NCI-H1105 (cell line): ENCODE measurements at places on chromosomes 11 and 22.

GRCh38 chr22:32744176-32744959, 57.1 kb upstream of the TIMP3 start:
- DNase-seq: no peak

- DNase-seq: no peak
Measured at GRCh38 chr11:2221591-2221990, 48.8 kb downstream of the ASCL2 start.

- DNase-seq: no peak
Measured at GRCh38 chr11:80473562-80473961, 1032.7 kb upstream of the TENM4 start.

GRCh38 chr11:116317212-116317611, 455.6 kb downstream of the BUD13 start:
- DNase-seq: no peak

DNA sequence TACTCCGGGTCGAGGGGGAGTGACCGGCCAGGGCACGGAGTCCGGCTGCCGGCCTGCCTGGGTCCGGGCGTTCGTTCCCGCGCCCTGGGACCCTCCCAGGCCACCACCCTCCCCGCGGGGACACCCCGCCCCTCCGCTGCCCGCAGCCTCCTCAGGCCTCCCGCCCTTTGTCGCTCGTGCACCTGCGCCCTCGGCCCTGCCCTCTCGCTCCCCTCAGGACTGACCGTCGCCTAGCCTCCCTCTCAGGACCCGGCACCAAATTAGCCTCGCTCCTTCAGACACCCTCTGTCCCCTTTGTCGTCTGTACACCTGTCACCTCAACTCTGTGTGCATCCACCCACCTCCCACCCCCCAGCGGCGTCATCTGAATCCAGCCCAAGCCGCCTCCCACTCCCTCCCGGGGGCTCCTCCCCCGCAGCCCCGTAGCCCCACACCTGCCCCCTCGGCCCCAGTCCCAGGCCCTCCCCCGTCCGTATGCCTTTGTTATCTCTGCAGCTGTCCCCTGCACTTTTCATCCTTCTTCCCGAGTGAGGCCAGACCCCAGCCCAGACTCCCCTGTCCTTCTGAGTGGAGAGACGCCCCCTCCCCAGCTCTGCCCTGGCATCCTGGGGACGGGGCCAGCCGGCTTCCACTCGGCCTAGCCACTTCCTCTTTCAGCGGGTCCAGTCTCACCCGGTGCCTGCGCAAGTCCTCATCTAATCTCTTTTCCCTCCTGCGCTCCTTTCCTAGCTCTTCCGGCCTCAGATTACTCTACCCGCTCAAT, 643 bp downstream of the TIGD3 start:
- peak; percentile 86 for DNase-seq
